ENCODE measurements at places on chromosomes 3 and 15.

DNA sequence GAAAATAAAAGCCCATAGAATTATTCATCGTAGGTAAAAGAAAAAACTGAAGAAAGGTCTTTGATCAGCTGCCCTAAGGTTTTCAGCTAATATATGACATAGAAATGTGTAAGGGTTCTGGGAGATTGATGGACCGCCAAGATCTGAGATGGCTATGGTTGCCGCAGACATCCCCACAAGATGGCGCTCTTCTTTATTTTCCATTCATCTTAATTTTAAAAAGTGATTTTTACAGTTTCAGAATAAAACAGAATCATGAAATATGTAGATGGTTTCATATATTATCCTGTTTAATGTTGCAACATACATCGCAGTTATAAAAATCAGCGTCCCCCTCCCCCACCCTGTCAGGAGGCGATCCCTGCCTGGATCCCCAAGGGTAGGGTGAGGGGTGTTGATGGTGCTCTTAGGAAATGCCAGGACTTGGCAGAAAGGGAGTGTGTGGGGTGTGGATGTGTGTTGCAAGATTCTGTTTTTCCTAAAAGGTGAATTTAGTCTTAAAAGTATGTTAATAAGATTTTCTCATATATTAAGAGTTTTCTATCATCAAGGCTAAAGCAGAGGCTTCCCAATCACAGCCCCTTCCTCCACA is 68.8 kb downstream of the ANXA2 start:
- H3K36me3 ChIP-seq = no peaks in the 10 kb centered on the region
- no peak overlapping the region for H3K27ac ChIP-seq
- H3K4me1 ChIP-seq = peaks cover 36% of the 10 kb centered on the region
- no peak overlapping the region for H3K4me3 ChIP-seq

DNA sequence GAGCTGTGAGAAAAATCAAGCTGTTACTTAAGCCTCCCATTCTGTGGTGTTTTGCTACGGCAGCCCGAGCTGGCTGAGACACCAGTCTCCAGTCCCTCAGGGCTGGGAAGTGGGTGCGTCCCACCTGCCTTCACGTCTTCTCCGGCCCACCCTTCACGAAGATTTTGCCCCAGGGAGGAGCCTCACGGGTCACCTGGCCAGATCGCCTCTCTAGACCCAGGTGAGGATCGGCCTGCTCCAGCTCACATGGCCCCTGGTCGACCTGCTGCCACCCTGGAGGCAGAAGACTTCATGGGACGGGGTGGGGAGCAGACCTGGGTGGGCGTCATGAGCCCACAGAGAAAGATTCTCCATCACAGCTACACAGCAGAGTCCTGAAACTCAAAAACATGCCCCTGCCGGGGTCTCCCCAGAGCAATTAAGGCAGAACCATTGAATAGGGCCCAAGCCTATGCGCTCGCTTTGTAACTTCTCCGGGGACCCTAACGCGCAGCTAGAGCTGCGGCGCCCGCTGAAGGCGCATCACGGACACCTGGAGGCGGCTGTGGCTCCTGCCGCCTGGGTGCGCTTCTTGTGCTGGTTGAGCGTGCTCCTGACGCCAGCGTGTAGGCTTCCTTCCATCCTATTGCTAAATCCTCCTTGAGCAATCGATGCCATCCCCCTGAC is 92.6 kb upstream of the ALDH1A3 start:
- H3K4me1 ChIP-seq = no peaks in the 10 kb centered on the region
- H3K27ac ChIP-seq = no peak overlapping the region
- peaks cover 13% of the 10 kb centered on the region for H3K27me3 ChIP-seq
- no peak overlapping the region for H3K4me3 ChIP-seq
- no peak for DNase-seq

DNA sequence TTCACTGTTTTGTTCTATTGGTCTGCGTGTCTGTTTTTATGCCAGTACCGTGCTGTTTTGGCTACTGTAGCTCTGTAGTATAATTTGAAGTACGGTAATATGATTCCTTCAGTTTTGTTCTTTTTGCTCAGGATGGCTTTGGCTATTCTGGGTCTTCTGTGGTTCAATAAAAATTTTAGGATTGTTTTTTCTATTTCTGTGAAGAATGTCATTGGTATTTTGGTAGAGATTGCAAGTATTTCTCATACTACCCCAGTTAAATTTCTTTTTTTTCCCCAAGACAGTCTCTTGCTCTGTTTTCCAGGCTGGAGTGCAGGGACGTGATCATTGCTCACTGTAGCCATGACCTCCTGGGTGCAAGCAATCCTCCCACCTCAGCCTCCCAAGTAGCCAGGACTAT is 53.4 kb downstream of the STARD9 start:
- H3K4me3 ChIP-seq = no peak overlapping the region
- no peak for DNase-seq
- no peaks in the 10 kb centered on the region for H3K4me1 ChIP-seq
- peaks cover 37% of the 10 kb centered on the region for H3K36me3 ChIP-seq
- no peak overlapping the region for H3K27ac ChIP-seq

GRCh38 chr3:179299999-179300613 is 22.7 kb upstream of the ZNF639 start:
- no peak overlapping the region for H3K27ac ChIP-seq
- H3K4me3 ChIP-seq = no peak overlapping the region
- peaks cover 6% of the 10 kb centered on the region for H3K36me3 ChIP-seq
- H3K4me1 ChIP-seq = peaks cover 12% of the 10 kb centered on the region
- H3K27me3 ChIP-seq = no peaks in the 10 kb centered on the region
- DNase-seq = no peak

DNA sequence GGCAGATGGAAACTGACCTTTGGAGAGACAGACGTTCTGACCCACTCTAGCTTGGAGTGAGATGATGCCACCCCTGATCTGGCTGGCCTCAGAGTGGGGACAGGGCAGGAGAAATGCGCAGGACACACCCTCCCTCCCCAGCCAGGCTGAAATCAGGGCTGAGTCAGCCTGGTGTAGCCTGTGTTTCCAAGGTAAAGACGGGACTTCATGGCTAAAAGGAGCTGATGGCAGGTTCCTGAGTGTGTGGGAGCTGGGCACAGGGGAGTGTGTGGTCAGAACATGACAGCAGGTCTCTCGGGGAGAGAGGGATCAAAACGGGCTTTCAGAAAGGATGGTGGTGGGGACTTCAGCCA is 14.6 kb upstream of the POLG start:
- no peak overlapping the region for H3K27ac ChIP-seq
- H3K4me1 ChIP-seq = no peaks in the 10 kb centered on the region
- peaks cover 82% of the 10 kb centered on the region for H3K27me3 ChIP-seq
- no peak for DNase-seq

DNA sequence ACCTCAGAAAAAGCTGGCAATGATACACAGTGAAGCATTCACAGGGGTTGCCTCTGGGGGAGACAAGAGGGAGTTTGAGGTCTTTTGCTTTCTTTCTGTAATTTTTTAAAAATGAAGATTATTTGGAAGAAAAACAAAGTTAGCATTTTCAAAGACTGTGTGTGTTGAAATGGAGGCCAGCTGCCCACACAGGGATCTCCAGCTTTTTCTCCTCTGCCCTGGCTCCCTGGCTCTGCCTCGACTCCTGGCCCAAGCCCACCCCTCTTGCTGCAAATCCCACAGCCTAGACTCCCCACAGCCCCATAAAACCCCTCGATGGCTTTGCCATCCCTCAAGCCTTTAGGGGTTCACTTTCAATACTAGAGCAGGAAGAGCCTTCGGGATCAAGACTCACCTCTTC is 68.4 kb downstream of the LINGO1 start:
- DNase-seq = no peak
- no peak overlapping the region for H3K27ac ChIP-seq
- H3K4me1 ChIP-seq = peaks cover 67% of the 10 kb centered on the region
- no peaks in the 10 kb centered on the region for H3K36me3 ChIP-seq

- no peak for DNase-seq
- peaks cover 10% of the 10 kb centered on the region for H3K27me3 ChIP-seq
- H3K4me3 ChIP-seq = no peak overlapping the region
- H3K36me3 ChIP-seq = no peaks in the 10 kb centered on the region
- no peaks in the 10 kb centered on the region for H3K4me1 ChIP-seq
These were observed 50.1 kb downstream of the DOCK3 start for GRCh38 chr3:50724831-50725230.

DNA sequence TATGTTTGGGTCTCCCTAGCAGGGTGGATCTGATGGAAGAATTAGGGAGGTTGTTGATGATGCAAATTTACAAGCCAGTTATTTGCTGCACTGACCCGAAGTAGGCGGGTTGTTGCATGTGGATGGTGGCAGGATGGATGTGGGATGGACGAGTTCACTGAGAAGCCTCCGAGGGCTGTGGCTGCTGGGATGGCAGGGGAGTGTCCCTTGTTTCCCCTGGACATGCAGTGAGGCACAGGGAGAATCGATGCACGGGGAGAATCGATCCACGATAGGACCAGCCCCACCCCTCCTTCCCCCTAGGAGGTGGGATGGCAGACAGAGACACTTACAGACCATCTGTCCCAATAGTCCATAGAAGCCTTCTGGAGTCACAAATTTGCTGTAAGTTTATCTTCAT is 31.0 kb upstream of the KLF13 start:
- DNase-seq = no peak
- peaks cover 35% of the 10 kb centered on the region for H3K27me3 ChIP-seq
- H3K36me3 ChIP-seq = no peaks in the 10 kb centered on the region
- H3K27ac ChIP-seq = no peak overlapping the region
- H3K4me3 ChIP-seq = no peak overlapping the region

GRCh38 chr3:89311581-89311980 is 204.2 kb downstream of the EPHA3 start:
- no peaks in the 10 kb centered on the region for H3K27me3 ChIP-seq
- DNase-seq = no peak
- H3K4me1 ChIP-seq = peaks cover 12% of the 10 kb centered on the region
- no peaks in the 10 kb centered on the region for H3K36me3 ChIP-seq
- H3K27ac ChIP-seq = no peak overlapping the region
- no peak overlapping the region for H3K4me3 ChIP-seq

DNA sequence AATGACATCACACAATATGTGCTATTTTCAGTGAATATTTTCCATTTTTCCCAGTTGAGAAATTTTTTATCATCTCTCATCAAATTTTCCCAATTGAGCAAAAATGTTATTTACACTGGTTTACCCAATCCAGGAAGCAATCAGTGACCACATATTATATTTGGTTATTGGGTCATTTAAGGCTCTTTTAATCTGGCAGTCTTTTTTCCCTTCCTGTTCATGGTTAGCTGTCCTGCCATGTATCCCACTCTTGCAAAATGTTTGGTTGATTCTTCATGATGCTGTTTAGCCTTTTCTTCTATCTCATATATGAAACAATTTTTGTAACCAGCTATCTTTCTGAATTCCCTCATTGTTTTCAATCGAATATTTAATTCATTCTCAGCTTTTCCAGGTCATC is 626.0 kb downstream of the RBMS3 start:
- no peak overlapping the region for H3K27ac ChIP-seq
- no peaks in the 10 kb centered on the region for H3K36me3 ChIP-seq
- H3K27me3 ChIP-seq = peaks cover 2% of the 10 kb centered on the region

- H3K27me3 ChIP-seq = peaks cover 6% of the 10 kb centered on the region
- H3K36me3 ChIP-seq = peaks cover 11% of the 10 kb centered on the region
- no peak overlapping the region for H3K4me3 ChIP-seq
- peaks cover 37% of the 10 kb centered on the region for H3K4me1 ChIP-seq
These were observed 77.4 kb downstream of the CHCHD6 start for GRCh38 chr3:126781406-126781805.

- no peak for DNase-seq
- H3K27me3 ChIP-seq = peaks cover 3% of the 10 kb centered on the region
- H3K36me3 ChIP-seq = peaks cover 9% of the 10 kb centered on the region
- H3K27ac ChIP-seq = no peak overlapping the region
- no peak overlapping the region for H3K4me3 ChIP-seq
- H3K4me1 ChIP-seq = no peaks in the 10 kb centered on the region
These were observed 51.1 kb downstream of the CHST2 start for GRCh38 chr3:143170676-143171075.

GRCh38 chr3:193548406-193548805 is 6.3 kb downstream of the ATP13A4 start:
- no peaks in the 10 kb centered on the region for H3K36me3 ChIP-seq
- H3K27me3 ChIP-seq = peaks cover 4% of the 10 kb centered on the region
- no peak overlapping the region for H3K27ac ChIP-seq
- DNase-seq = no peak

- DNase-seq = no peak
- H3K36me3 ChIP-seq = no peaks in the 10 kb centered on the region
- peaks cover 6% of the 10 kb centered on the region for H3K27me3 ChIP-seq
- H3K4me1 ChIP-seq = no peaks in the 10 kb centered on the region
- H3K4me3 ChIP-seq = no peak overlapping the region
- no peak overlapping the region for H3K27ac ChIP-seq
These were observed 330.3 kb upstream of the CFAP20DC start for GRCh38 chr3:59380146-59380545.

- peaks cover 3% of the 10 kb centered on the region for H3K27me3 ChIP-seq
- H3K36me3 ChIP-seq = no peaks in the 10 kb centered on the region
- H3K27ac ChIP-seq = peak overlapping the region; percentile 31
- no peak overlapping the region for H3K4me3 ChIP-seq
- no peaks in the 10 kb centered on the region for H3K4me1 ChIP-seq
These were observed 96.4 kb downstream of the NSUN3 start for GRCh38 chr3:94159062-94159828.

DNA sequence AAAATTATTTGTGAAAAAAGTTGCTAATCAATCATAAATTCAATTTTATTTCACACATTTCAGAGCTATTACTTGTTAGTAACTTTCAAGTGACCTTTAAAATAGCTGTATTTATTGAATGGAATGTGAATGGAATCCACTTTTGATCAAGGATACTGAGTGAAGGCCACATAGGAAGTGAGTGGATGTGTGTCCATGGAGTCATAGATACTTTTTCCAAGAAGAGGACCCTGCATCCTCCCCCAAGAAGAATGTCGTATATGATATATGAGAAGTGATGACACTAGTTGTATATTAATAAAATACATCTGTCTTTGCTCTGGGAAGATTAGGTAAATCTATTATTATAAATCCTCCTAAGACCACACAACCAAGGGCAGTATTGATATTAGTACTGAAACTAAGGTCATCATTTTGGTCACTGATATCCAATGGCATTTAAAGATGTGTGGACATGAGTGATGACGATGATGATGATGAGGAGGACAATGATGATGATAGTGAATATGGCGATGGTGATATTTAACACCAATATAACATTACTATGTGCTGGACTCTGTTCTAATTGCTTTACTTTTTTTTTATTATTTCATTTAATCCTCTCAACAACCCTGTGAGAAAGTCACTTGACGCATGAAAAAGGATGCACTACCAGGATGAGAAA is 493.0 kb upstream of the NR2F2 start:
- no peak for DNase-seq
- no peak overlapping the region for H3K4me3 ChIP-seq
- H3K27ac ChIP-seq = no peak overlapping the region

DNA sequence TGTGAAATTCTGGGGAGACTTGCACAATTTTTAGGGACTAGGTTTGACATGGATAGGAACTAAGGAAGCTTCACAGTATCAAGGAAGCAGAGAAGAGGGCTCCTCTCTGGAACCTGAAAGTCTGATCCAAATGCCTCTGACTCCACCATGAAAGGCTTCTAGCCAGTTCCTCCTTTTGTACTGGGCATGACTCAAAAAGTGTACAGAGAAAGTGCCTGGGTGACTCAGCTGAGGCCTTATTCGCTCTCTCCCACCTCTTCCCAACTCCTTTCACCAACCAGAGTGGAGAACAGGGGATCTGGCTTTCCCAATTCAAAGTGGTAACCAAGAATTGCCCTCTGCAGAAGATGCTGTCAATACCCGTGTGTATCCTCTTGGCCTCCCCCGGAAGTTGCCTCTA is 342.9 kb upstream of the PROK2 start:
- peaks cover 9% of the 10 kb centered on the region for H3K27me3 ChIP-seq
- peaks cover 8% of the 10 kb centered on the region for H3K4me1 ChIP-seq

Measured in nephron progenitor cell (in vitro differentiated cells).